ENCODE measurements at places on chromosomes 6 and 20. TPM values are rescaled to one million over a fixed set of nuclear protein-coding genes. Genes with fewer than 3 reads are reported as not detected.

Gene CENPW
- 1.4 TPM for total RNA-seq

Gene PRPH2
- 1.2 TPM for total RNA-seq

Gene LST1
- total RNA-seq = 13.7 TPM

Gene BMP7
- 29.1 TPM for total RNA-seq

Gene PLTP
- 63.7 TPM for total RNA-seq

Gene C20orf202
- 0.15 TPM for total RNA-seq

Gene NHLRC1
- 1.3 TPM for total RNA-seq

Gene LGSN
- total RNA-seq = not detected

Gene CAGE1
- 0.11 TPM for total RNA-seq

Gene C6orf136
- total RNA-seq = 37.9 TPM

Gene OXT
- not detected for total RNA-seq

Gene SCUBE3
- 0.71 TPM for total RNA-seq

Gene ATP9A
- total RNA-seq = 20.3 TPM

Gene TINAG
- 0.76 TPM for total RNA-seq

Gene HBS1L
- 65.2 TPM for total RNA-seq

Gene SNAP91
- 0.11 TPM for total RNA-seq

Gene TRIM31
- total RNA-seq = not detected

Gene TREML2
- total RNA-seq = not detected

Gene CITED2
- 138 TPM for total RNA-seq

Gene ZNF831
- total RNA-seq = 0.14 TPM

Gene PACSIN1
- 10.0 TPM for total RNA-seq

Gene VNN1
- 0.65 TPM for total RNA-seq

Gene NMBR
- total RNA-seq = not detected
